Glomerular endothelial cell (primary cell): ENCODE measurements at places on chromosomes 13 and 19.

DNA sequence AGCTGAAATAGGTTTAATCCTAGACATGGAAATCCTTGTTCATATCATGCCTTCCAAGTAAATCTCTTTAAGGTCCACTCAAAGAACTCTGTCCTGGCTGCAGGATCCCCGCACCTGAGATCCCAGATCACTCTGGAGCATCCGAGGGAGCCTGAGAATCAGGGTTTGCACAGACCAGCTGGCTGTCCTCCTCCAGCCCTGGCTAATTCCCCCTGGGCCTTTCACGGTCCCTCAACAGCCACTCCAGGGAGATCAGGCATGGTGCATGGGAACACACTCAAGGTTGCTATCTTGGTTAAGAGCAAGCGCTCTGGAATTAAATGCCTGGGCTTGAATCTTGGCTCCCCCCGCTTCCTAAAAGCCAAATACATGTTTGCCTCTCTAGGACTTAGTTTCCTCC lies 130.8 kb downstream of the IRS2 start:
- DNase-seq, result no peak

GRCh38 chr13:38902551-38902950 lies 88.1 kb downstream of the STOML3 start:
- no peak for DNase-seq

DNA sequence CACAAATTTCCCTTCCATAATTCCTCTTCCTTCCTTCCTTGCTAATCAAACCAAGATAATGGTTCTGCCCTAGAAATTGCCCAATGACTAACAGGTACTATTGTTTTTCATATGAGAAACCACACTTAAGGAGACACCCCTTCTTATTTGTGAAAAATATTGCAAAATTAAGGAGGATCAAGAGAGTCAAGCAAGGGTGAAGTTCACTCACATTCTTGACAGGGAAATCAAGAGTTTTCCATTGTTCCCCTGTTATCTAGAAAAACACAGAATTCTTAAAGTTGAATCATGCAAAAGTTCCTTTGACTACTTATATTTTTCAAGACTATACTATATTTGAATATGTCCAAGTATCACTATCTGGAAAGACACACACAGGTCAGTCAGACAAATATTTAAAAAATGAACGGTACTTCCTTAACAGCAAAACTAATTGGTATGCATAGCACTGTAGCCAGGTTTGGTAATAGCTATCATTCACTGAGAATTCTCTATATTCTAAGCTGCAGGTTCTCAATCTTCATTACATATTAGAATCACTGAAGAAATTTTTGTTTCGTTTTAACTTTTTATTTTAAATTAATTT lies 897.2 kb downstream of the DIAPH3 start:
- DNase-seq, result peak; percentile 27

DNA sequence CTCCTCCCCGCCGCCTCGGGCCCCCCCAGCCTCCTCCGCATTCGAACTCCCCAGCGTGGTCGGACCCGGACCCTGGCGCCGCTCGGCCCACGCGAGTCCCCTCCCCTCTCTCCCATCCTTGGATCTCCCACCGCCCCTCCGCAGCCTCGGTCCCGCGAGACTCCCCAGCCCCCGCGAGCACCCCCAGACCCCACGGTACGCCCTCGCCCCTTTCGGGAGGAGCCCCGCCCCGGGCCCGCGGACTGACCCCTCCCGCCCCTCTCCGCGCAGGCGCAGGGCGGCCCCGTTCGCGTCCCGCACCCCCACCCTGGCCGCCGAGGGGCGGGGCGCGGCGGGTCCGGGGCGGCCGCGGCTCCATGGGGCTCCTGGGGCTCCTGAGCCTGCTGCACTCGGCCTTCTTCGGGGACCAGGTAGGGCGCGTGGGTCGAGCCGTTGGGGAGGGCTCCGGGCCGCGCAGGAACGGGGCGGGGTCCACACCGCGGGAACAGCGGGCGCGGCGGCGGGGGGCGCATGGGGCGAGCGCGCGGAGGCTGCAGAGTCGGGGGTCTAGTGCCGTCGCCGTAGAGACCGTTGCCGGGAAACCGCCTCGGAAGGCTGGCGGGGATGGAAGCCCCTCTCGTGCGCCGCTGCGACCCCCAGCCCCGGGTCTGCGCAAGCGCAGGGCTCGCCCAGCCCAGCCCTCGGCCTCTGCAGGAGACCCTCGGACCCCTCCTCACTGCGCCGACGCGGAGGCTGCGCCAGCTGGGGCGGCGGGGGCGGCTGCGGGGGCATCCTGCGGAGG lies 3.8 kb upstream of the APC2 start:
- DNase-seq, result no peak

DNA sequence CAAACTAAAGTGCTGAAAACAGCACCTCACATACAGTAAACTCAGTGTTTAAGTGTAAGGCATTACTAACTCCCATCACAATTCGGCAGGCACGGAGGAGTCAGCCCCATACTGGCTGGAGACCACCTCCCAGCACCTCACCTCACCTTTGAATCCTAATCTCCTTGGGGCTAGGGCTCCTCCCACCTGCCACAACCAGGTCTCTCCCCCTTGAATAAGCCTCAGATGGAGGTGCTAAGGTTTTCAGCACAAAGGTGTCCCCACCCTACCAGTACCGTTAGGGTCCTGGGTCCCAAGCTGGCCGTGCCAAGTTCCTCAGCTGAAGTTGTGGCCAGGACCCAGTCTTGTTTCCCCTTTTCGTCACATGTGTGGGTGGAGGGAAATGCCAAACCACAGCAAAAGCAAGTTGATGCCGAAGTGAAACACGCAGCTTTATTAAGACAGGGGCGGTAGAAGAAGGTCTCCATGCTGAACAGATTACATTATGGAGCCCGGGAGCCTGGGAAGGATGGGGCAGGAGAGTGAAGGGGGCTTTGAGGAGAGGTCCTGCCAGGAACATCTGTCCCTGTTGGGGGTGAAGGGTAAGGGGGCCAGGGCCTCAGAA lies at the start of gene IGFLR1:
Gene IGFLR1 (minus strand): TSS at position 332 of the 604 bp plus-strand sequence. CDS start 1,272 bp downstream, outside the sequence.
- DNase-seq, result no peak

DNA sequence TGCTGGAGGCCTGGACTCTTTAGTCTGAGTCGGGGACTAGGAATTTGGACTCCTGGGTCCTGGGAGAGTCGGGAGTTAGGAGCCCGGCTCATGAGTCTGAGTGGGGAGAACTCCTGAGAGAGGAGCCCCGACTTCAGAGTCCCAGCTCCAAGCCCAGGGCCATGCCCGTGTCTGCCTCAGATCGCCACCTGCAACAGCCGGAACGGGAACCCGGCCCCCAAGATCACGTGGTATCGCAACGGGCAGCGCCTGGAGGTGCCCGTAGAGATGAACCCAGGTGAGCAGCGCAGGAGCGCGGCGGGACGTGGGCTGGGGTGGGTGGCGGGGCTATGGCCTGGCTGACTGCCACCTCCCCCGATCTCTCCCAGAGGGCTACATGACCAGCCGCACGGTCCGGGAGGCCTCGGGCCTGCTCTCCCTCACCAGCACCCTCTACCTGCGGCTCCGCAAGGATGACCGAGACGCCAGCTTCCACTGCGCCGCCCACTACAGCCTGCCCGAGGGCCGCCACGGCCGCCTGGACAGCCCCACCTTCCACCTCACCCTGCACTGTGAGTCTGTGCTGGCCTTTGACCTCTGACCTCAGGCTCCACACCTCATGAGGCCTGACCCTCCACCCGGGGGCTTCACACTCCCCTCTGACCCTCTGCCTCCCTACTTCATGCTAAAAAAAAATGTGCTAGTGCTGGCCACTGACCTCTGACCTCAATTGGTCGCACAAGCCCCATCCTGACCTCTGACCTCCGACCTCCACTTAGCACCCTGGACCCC lies 4.4 kb downstream of the BCAM start:
- no peak for DNase-seq

- no peak for DNase-seq
Measured at GRCh38 chr19:15266683-15267082, 34.4 kb upstream of the EPHX3 start.
